WTC11 (cell line): ENCODE measurements at places on chromosomes 6 and 20. TPM values are rescaled to one million over a fixed set of nuclear protein-coding genes. Genes with fewer than 3 reads are reported as not detected.

DNA sequence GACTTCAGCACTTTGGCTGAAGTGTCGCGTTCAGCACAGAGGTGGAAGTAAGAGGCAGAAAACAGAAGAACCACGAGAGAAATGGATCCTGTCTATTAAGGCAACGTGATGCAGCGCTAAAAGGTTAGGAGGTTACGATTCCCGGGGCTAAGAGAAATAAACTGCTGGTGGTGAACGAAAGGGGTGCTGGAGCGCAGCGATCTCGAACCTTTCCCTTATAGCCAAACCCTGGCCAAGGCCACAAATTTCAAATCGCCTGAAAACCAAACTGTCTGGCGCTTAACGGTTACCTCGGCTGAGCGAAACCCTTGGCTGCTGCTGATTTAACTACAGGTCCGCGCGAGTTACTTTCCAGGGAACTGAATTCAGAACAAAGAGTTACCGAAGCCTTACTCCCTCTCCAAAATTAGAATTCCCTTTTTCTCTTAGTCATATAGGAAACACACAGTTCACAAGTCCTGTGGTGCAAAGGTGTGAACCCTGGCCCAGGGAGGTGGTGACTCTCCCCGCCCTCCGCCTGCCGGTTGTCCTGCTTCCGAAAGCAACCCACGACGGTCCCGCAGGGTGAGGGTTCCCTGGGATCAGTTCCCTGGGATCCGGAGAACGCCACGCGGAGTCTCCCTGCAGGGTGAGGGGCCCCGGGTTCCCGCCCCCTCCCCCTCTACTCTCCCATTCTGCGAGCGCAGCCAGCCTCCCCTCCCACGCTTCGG lies 1.3 kb upstream of the SLC35D3 start:
- H3K27ac ChIP-seq: no peak overlapping the region
- DNase-seq: peak; percentile 17
- no peaks in the 10 kb centered on the region for H3K36me3 ChIP-seq
- H3K4me1 ChIP-seq: peaks cover 19% of the 10 kb centered on the region
- H3K4me3 ChIP-seq: peak overlapping the region; percentile 70
- H3K27me3 ChIP-seq: peaks cover 69% of the 10 kb centered on the region

GRCh38 chr6:64233746-64234145 lies 598.1 kb downstream of the PHF3 start:
- no peaks in the 10 kb centered on the region for H3K4me1 ChIP-seq
- DNase-seq: no peak
- no peak overlapping the region for H3K4me3 ChIP-seq
- H3K36me3 ChIP-seq: peaks cover 8% of the 10 kb centered on the region
- no peak overlapping the region for H3K27ac ChIP-seq
- H3K27me3 ChIP-seq: no peaks in the 10 kb centered on the region

GRCh38 chr6:122799916-122800686 lies 11.0 kb downstream of the SMPDL3A start:
- no peak for DNase-seq
- H3K4me3 ChIP-seq: no peak overlapping the region
- peaks cover 8% of the 10 kb centered on the region; the same call in 1 of the 2 replicates for H3K27me3 ChIP-seq
- no peak overlapping the region for H3K27ac ChIP-seq

PTK6 gene
- 0.22 to 0.53 TPM (median 0.32 TPM) in 3 replicates for total RNA-seq

GRCh38 chr20:53967527-53967926 lies 102.9 kb downstream of the BCAS1 start:
- H3K27me3 ChIP-seq: no peaks in the 10 kb centered on the region
- no peak overlapping the region for H3K4me3 ChIP-seq
- DNase-seq: no peak
- no peaks in the 10 kb centered on the region for H3K36me3 ChIP-seq
- no peaks in the 10 kb centered on the region for H3K4me1 ChIP-seq
- H3K27ac ChIP-seq: no peak overlapping the region

- H3K27ac ChIP-seq: no peak overlapping the region
- no peak for DNase-seq
- H3K4me3 ChIP-seq: no peak overlapping the region
- no peaks in the 10 kb centered on the region for H3K27me3 ChIP-seq
These were observed 151.0 kb downstream of the ADAT2 start for GRCh38 chr6:143299253-143300166.

DNA sequence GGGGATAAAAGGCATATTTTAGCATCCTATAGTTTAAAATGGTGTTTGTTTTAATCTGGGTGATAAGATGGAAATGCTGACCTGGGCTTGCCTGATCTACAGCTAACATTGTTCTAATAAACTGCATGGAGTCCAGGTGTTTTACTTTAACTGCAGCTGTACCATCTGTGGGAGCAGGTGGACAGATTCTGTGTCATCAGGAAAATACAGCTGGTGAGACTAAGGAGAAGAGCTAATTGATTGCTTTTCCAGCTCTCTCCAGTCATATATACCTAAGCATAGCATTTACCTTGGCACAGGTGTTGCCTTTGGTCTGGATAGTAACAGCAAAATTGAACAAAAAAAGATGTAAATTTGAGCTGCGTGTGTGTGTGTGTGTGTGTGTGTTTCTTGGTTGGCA lies 31.6 kb downstream of the CBFA2T2 start:
- peaks cover 9% of the 10 kb centered on the region for H3K4me1 ChIP-seq
- no peak for DNase-seq
- H3K27ac ChIP-seq: no peak overlapping the region
- no peak overlapping the region for H3K4me3 ChIP-seq
- no peaks in the 10 kb centered on the region; the same call in 1 of the 2 replicates for H3K36me3 ChIP-seq
- H3K27me3 ChIP-seq: no peaks in the 10 kb centered on the region

GRCh38 chr20:37528446-37529213 lies 954 bp upstream of the BLCAP start:
- peaks cover 41% of the 10 kb centered on the region for H3K4me1 ChIP-seq
- DNase-seq: no peak
- peak overlapping the region; percentile 6 for H3K27ac ChIP-seq
- H3K4me3 ChIP-seq: peak overlapping the region; percentile 87
- peaks cover 3% of the 10 kb centered on the region; the same call in 1 of the 2 replicates for H3K36me3 ChIP-seq

GRCh38 chr6:44850312-44850711 lies 462.8 kb downstream of the CDC5L start:
- peaks cover 6% of the 10 kb centered on the region for H3K4me1 ChIP-seq
- DNase-seq: no peak
- no peak overlapping the region for H3K4me3 ChIP-seq
- H3K36me3 ChIP-seq: no peaks in the 10 kb centered on the region
- H3K27me3 ChIP-seq: no peaks in the 10 kb centered on the region

- no peak for DNase-seq
- peaks cover 3% of the 10 kb centered on the region; the same call in 1 of the 2 replicates for H3K36me3 ChIP-seq
- H3K27me3 ChIP-seq: peaks cover 2% of the 10 kb centered on the region; the same call in 1 of the 2 replicates
- no peak overlapping the region for H3K27ac ChIP-seq
- H3K4me1 ChIP-seq: peaks cover 4% of the 10 kb centered on the region; the same call in 1 of the 2 replicates
- H3K4me3 ChIP-seq: no peak overlapping the region
These were observed 32.5 kb downstream of the NT5E start for GRCh38 chr6:85482206-85482904.

DNA sequence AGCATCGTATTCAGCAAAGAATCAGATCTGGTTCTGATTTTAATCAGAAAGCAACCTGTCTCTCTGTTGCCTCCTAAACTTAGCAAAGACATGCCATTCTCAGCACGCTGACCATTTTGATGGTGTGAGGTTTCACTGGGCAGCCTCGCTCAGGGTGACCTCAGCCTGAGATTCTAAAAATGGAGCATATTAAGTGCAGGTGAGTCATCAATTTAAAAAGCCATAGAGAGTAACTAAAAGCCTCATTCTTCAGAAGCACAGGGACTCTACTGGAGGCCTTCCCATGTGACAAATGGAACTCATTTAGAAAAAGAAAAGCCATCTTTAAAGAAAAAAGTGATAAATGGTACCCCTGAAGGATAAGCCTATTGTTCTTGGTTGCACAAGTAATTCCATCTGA lies 91.3 kb downstream of the FILIP1 start:
- H3K4me3 ChIP-seq: no peak overlapping the region
- no peaks in the 10 kb centered on the region; the same call in 1 of the 2 replicates for H3K27me3 ChIP-seq
- no peak for DNase-seq
- no peaks in the 10 kb centered on the region for H3K36me3 ChIP-seq
- H3K27ac ChIP-seq: no peak overlapping the region

NEURL2 gene
- total RNA-seq: 6.1 to 8.3 TPM (median 6.6 TPM) in 3 replicates

ACTL10 gene
- total RNA-seq: 1.3 to 1.9 TPM (median 1.5 TPM) in 3 replicates

DNA sequence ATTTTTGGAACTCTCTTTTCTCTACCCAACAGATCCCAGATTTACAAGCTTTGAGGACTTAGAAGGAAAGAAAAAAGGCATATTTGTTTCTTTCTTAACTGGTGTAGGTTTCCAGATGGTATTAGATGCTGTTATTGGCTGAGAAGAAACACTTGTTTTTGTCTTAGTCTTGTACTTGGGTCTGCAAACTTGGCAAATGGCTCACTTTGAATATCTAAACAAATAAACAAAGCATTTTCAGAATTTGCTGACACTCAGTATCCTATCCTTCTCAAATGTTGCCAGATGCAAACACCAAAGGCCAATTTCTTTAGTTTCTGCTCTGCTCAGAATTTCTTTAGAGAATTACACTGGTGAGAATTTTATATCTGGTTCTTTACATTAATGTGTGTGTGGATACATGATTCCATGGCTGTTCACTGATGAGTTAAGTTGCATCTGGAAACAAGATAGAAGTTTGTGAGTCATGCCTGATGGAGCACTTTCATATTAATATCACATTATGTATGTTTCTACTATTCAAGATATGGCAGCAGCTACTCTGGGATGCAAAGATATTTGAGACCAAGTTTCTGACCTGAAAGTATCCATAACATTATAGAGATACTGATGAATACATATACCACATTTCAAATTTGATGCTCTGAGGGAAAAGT lies 43.7 kb upstream of the CEP162 start:
- H3K4me1 ChIP-seq: no peaks in the 10 kb centered on the region
- H3K27me3 ChIP-seq: no peaks in the 10 kb centered on the region
- H3K27ac ChIP-seq: no peak overlapping the region
- H3K4me3 ChIP-seq: no peak overlapping the region

LTB gene
- total RNA-seq: 1.0 to 1.5 TPM (median 1.3 TPM) in 3 replicates

GRCh38 chr20:58084566-58084965 lies 143.9 kb downstream of the ANKRD60 start:
- no peak overlapping the region for H3K4me3 ChIP-seq
- H3K36me3 ChIP-seq: no peaks in the 10 kb centered on the region
- no peaks in the 10 kb centered on the region for H3K27me3 ChIP-seq
- DNase-seq: no peak
- no peak overlapping the region for H3K27ac ChIP-seq
- H3K4me1 ChIP-seq: no peaks in the 10 kb centered on the region

UBE2C gene
- total RNA-seq: 249 to 251 TPM (median 249 TPM) in 3 replicates

- no peaks in the 10 kb centered on the region for H3K36me3 ChIP-seq
- H3K4me3 ChIP-seq: no peak overlapping the region
- H3K4me1 ChIP-seq: no peaks in the 10 kb centered on the region
These were observed 16.9 kb upstream of the APMAP start for GRCh38 chr20:25009218-25010145.

- no peaks in the 10 kb centered on the region for H3K36me3 ChIP-seq
- H3K27me3 ChIP-seq: no peaks in the 10 kb centered on the region
- H3K4me3 ChIP-seq: no peak overlapping the region
- H3K4me1 ChIP-seq: no peaks in the 10 kb centered on the region
These were observed 941.3 kb downstream of the TBC1D32 start for GRCh38 chr6:120392941-120393340.

DNA sequence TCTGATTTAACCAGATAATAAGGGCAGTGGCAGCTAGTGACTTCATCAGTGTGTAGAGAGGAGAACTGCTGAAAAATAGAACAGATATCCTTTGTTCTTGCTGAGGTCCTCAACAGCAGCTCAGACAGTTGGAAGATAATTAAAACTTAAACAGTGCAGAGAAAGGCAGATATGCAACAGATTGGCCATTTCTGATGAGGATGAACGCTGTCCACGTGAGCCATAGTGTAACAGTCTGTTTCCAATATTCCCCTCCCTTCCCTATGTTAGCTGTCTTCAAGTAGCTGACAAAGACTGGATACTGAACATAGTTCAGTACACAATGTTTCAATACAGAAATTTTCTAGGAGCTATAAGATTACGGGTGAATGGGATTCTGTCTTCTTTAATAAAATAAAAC lies 291.4 kb downstream of the BTBD9 start:
- no peak for DNase-seq
- no peaks in the 10 kb centered on the region for H3K27me3 ChIP-seq
- no peak overlapping the region for H3K4me3 ChIP-seq
- H3K36me3 ChIP-seq: no peaks in the 10 kb centered on the region

DNA sequence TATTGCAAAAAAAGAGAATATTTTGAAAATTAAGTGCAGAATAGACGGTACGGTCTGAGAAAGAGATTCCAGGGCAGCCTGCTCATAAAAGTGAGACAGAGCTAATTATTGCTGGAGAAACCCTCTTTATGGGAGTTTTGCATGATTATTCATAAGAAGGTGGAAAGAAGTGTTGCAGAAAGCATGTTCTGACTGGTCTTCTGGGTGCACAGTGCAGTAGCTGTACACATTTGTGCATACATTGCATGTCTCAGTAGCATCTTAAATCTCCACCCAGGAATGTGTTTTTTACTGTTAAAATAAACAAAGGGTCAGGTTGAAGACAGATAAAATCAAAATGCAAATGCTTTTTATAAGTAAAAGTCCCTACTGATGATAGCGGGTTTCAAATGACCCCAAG lies 1813.6 kb upstream of the DEFB115 start:
- no peak overlapping the region for H3K27ac ChIP-seq
- H3K36me3 ChIP-seq: peaks cover 50% of the 10 kb centered on the region
- peaks cover 7% of the 10 kb centered on the region; the same call in 1 of the 2 replicates for H3K27me3 ChIP-seq
- no peak for DNase-seq
- no peaks in the 10 kb centered on the region for H3K4me1 ChIP-seq
- no peak overlapping the region for H3K4me3 ChIP-seq

DNA sequence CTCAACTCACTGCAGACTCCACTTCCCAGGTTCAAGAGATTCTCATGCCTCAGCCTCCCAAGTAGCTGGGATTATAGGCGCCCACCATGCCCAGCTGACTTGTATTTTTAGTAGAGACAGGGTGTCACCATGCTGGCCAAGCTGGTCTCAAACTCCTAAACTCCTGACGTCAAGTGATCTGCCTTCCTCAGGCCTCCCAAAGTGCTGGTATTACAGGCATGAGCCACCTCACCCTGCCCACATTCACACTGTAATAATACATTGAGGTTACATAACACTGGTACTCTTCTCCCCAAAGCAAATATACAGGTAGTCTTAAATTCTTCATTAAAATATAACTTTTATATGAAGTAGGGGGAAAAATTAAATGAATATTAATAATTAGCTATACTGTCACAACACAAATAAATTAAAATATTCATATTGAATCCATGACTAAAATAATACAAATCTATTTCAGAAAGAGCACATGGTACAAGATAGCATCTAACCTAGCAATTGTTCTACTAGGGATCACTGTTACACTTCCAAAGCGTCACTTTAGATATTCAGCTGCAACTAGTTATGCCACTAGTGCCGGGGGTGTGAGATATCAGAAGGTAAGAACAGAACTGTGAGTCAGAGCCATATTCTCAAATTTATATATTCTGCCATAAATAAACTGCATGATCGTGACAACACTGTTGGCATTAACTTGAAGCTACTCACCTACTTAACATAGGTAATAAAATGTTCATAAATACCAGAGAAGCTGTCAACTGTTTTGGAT lies 169.1 kb upstream of the SHLD1 start:
- peaks cover 12% of the 10 kb centered on the region for H3K36me3 ChIP-seq
- H3K4me3 ChIP-seq: no peak overlapping the region
- no peak overlapping the region for H3K27ac ChIP-seq
- no peaks in the 10 kb centered on the region for H3K4me1 ChIP-seq
- DNase-seq: no peak
